ENCODE measurements at places on chromosomes 12 and 14. TPM values are rescaled to one million over a fixed set of nuclear protein-coding genes. Genes with fewer than 3 reads are reported as not detected.

DNA sequence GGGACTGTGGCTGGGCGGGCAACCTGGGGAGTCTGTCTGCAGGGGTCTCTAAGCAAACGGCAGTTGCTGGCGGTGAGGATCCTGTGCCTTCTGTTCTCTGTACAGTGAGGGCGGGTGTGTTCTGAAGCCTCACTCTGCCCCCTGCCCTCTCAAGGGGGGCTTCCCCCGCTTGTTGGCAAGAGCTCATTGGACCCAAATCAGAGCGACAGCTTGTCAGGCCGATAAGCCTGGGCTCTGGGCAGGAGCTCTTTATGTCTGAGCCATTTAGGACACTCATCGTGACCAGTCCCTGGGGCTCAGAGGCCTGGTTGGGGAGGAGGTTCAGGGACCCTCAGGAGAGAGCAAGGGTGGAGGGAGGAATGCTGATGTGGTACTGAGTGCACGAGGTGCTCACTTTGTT, 136.0 kb downstream of the TSPAN9 start:
- DNase-seq, result no peak

DNA sequence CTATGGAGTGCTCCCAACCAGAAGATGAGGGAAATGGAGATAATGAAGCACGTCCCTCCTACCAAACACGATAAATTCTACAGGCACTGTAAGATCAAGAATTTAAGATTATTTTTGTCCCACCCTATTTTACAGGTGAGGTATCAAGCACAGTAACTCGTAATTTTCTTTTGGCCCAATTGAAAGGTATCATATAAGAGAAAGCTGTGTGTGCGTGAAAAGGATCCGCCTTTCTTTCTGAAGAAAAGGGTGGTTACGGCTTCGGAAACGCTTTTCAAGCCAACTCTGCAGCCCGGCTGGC, 733 bp upstream of the KLHDC2 start:
- DNase-seq, result no peak

DNA sequence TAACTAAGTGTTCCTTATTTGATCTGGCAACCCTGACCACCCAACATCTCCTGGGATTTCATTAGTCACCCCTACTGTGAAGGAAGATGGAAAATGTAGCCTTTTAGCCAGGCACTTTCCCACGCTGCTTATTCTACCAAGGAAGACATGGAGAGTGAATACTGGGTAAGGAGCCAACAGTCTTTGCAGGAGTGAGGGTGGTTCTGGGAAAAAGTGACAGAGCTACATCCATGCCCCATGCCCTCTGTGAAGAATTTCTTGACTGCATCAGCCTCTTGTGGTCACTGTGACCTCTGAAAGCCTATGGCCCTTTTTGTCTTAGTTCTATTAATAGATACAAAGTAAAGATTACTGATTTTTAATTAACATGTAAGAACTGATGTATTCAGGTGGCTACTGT, 196.0 kb upstream of the EEA1 start:
- no peak for DNase-seq

DNA sequence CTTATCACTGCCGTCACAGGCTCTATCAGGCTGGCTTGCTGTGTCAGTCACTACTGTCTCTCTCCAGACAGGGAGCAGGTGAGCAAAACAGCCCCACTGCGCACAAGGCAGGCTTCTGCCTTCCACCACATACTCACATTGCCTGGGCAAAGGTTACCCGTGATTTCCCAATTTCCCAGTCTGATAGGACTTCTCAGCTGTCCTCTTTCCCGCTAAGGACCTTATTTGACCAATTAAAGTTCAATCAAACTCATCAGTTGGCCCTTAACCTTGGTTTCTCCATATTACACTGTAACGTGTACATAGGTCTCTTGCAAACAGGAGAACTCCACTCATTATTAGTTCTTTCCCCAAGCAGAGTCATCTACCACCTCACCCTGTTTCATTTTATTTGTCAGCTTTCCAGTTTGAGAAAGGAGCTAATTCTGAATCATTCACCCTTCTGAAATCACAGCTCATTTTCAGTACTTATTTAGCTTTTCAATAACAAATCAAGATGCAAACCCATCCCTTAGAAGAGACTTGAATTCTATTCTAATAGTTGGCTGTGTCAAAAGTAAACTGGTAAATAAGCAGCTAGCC, 170.8 kb downstream of the ESR2 start:
- no peak for DNase-seq

- no peak for DNase-seq
Observed at GRCh38 chr12:114902665-114903064, 218.7 kb upstream of the TBX3 start.

GRCh38 chr12:51395283-51396230, 4.4 kb upstream of the GALNT6 start:
- DNase-seq, result no peak

- peak; percentile 46 for DNase-seq
Observed at GRCh38 chr14:21098076-21098891, at the start of gene ZNF219. Gene ZNF219 (minus strand): TSS chr14:21098655. CDS start chr14:21093591, 5,064 bp downstream.

DNA sequence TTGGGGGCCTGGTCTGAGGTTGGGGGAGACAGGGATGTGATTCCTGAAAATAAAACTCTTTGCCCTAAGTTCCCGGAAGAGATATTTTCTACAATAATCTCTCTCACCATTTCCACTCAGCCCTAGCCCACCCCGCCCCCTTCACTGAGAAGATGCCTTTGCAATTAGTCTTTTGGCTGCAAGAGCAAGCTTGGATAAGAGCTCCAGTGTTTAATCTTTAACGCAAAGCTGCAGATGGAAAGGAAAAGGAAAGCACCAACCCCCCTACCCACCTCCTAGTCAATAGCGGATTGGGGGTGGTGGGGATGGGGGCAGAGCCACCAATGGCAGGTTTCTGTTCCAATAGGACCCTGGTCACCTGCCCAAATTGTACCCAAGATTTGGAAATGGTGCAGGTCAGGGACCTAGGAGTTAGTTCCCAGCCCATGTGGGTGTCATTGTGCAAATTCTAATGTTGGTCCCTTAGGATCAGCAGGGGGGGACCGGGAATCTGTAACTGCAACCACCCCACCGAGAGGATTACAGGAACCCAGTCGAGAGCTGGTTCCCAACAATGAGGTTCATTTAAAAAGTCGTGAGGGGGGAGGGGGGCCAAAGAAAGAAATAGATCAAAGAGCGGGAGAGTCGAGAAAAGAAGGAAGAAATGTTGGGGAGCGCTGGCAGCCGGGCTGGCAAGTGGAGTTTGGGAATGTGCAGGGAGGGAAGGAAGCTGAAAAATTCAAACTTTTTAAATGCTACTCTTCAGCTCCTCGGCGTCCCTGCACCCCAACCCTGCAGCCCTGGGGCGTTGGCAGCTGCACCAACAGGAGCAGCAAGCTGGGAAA, 1.6 kb downstream of the ZFP36L1 start:
- no peak for DNase-seq

DNA sequence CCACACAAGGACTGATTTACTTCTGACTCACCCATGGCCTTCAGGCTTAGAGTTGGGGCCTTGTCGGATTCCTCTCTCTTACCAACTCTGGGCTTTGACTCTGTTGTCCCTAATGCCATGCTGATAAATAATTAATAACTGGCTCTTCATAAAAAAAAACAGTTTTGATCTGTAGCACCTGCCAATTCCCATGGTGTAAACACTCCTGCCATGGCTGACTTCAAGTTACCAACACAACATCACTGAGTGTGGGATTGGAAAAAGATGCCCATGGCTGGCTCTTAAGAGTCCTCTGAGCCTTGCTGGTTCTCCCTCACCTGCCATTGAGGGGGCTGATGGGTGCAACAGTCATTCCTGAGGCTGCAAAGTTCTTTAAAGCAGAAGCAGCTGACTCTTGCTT, 104.8 kb downstream of the KIF26A start:
- no peak for DNase-seq

DNA sequence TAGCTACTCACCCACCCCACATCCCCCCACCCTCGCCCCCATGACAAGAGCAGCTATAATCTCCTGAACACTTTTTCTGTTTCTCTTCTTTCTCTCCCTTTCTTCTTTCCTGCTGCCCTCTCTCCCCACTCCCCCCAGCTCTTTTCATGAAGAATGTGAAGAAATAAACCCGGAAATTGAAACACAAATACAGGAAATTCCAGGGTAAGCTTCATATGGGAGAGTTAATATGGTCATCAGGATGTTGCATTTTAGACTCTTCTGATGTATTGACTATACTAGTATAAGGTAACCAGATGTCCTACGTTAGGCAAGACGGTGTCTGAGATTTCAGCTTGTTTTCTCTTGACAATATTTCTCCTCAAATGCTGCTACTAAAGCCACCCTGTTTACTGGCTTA, 41.6 kb upstream of the LRIG3 start:
- no peak for DNase-seq

GRCh38 chr14:74804219-74804825, 41.2 kb downstream of the YLPM1 start:
- DNase-seq, result no peak

GRCh38 chr14:80930836-80931389, 10.6 kb downstream of the CEP128 start:
- DNase-seq, result peak; percentile 80

DNA sequence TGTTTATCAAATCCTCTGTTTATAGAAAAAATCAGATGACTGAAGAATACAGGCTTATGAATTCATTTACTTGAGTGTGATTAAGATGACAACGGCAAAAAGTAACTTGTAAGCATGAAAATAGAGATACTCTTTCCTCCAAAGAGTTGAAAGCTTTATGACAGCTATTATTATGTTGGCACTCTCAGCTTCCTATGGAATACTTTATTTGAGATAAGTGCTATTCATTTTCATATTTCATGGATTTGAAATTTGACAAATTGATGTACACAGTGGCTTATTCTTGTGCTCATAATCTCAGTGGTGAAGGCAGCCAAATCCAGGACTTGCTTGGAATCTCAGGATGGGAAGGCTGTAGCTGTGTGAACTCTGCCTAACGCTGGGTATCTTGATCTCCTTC, 991.6 kb downstream of the GALC start:
- no peak for DNase-seq

The DLST gene
- total RNA-seq, result 160 TPM

The FBXO21 gene
- total RNA-seq, result 27.3 TPM

The MGP gene
- not detected for total RNA-seq

The SERPINA10 gene
- total RNA-seq, result not detected

The OVCH1 gene
- total RNA-seq, result not detected

The GLS2 gene
- total RNA-seq, result 2.3 TPM

The ST8SIA1 gene
- total RNA-seq, result 11.4 TPM

The LALBA gene
- total RNA-seq, result not detected

The P2RX2 gene
- not detected for total RNA-seq

The GPR137C gene
- 0.50 TPM for total RNA-seq

All from CD8-positive, alpha-beta memory T cell (primary cell).